Stimulated activated CD8-positive, alpha-beta memory T cell treated with anti-CD3 and anti-CD28 coated beads, Interleukin-7, amount 100 ng/mL, for 4 hours (primary cell): ENCODE measurements at places on chromosomes 16 and 17.

- no peak for DNase-seq
Measured at GRCh38 chr16:20847550-20847949, 41.2 kb downstream of the REXO5 start.

- DNase-seq = peak; percentile 72
Measured at GRCh38 chr16:14301169-14302030, 230.3 kb downstream of the MRTFB start.

DNA sequence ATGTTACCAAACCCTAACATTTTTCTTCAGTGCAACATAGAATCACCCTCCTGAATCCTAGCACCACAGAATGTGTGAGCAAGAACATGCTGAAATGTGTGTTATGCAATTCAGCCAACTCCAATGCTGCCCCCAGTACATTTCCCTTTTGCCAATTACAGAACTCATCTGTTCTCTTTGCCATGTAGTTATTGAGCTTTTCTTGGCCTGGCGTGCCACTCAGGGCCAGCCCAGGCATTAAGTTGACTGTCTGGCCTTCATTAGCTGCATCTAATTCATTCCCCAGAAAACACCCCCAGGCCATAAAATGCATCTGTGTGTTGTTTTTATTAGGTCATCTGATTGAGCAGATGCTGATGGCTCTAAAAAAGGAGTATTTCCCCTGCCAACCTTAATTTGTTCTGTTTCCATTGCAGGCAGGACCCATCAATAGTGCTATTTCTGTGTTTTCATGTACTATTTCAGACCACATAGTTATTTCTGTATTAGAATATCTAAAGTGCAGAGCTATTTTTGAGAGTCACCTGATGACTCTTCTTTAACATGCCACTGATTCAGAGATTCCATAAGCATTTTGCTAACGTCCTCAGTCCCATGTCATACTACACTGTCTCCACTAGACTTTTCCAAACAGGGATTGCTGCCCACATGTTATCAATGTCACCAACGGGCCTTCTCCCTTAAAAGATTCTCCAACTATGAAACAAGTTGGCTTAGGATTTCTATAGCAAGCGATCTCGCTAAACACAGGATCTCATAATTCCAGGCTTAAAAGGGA is 969.7 kb downstream of the CDH11 start:
- DNase-seq = no peak

- DNase-seq = no peak
Measured at GRCh38 chr17:34665819-34666763, 86.7 kb downstream of the TMEM132E start.

- DNase-seq = peak; percentile 4
Measured at GRCh38 chr16:48158296-48158695, 2.5 kb upstream of the ABCC12 start.

DNA sequence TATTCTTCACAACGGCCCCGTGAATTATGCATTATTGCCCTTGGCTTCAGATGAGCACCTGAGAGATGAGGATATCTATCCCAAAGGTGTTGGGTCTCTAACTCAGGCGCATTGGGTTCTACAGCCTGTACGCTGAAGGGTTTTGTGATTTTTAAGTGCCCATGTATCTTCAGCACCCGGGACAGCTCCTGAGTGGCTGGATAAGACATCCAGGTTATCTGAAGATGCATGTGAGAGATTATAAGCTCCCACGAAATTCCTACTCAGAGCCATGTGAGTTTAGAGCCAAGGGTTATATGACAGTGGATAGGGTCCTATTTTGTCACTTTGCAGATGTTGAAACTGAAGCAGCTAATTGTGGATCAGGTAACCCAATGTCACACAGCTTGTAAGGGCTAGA is 612.3 kb upstream of the EEF2KMT start:
- DNase-seq = no peak

GRCh38 chr17:64320613-64321553 is 57.8 kb upstream of the TEX2 start:
- DNase-seq = peak; percentile 29

GRCh38 chr16:68839831-68840230 is 3.5 kb upstream of the TANGO6 start:
- DNase-seq = no peak

DNA sequence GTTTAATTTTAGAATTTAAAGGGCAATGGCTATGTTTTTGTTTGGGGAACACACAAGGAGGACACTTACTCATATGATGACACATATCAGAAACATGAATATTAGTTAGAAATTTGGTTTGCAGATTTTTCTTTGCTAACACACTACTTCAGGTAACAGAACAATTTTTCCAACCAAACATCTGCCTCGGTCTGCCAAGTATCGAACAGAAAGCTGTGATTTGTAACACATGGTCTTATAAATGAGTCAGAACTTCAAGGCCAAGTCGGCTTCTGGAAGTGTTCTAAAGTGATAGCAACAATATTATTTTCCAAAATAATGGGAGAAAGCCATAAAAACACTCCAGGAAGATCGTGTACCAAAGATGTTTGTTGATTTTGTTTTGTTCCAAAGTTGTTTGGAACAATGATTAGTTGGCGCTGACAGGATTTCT is 75.9 kb upstream of the PMFBP1 start:
- DNase-seq = no peak

- no peak for DNase-seq
Measured at GRCh38 chr17:78840530-78840779, 159 bp downstream of the USP36 start.

DNA sequence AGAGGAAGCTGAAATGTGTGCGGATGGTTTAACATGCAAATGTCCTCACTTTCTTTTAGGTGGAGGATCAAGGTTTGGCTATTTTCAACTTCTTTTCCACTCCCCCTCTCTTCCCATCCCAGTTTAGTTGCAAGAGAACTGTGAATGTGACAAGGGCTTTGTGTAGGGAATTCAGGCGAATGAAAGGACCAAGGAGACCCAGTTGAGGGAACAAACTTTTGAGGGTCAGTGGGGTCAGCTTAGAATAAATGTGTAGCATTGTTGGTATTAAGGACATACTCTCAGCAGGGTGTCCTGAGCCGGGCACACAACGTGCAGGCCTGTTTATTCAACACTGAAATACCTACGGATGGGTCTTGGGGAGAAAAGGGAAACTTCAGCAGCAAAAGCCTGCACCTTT is 346.0 kb downstream of the PMP22 start:
- DNase-seq = no peak

- DNase-seq = no peak
Measured at GRCh38 chr17:81251094-81251708, 12.1 kb downstream of the NDUFAF8 start.

- DNase-seq = no peak
Measured at GRCh38 chr17:65556910-65557348, 4.5 kb downstream of the AXIN2 start.

GRCh38 chr17:47218896-47219430 is 9.8 kb downstream of the MYL4 start:
- DNase-seq = no peak

GRCh38 chr16:57574646-57575467 is 32.4 kb downstream of the ADGRG5 start:
- no peak for DNase-seq

DNA sequence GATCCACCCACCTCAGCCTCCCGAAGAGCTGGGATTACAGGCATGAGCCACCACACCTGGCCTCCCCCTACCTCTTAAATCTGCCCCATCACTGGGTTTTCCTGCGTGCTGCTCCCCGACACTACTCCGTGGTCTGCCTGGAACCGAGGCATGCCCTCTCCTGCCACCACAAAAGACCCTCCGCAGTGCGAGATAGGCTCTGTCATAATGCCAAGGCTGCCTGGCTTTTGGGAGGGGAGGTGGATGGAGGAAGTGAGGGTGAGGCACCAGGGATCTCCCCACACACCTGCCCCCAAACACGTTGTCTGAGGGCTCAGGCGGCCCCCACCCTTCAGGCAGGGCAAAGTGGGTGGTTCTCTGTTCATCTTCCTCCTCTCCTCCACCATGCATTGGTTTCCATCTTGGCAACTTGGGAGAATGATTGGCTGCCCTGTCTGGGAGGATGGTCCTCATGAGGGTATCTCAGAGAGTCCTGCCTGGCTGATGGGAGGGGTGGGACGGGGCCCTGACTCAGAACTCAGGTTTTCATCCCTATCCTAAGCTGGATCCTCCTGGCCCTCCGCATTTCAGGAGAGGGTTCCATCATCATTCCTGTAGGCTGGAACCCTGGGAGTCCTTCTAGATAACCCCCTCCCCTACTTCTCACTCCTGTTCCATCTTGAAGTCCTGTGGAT is 23.2 kb downstream of the IGFBP4 start:
- DNase-seq = no peak

- DNase-seq = no peak
Measured at GRCh38 chr16:82034981-82035612, at the start of gene HSD17B2. TSS of gene HSD17B2 (plus strand) at chr16:82035253. CDS start at chr16:82035425, 172 bp downstream.
